Inflammatory macrophage treated with lipopolysaccharide for 4 hours (primary cell): ENCODE measurements at places on chromosomes 6 and 20.
A peak's percentile ranks its signal among the peaks of the same experiment; 100 is the strongest.

GRCh38 chr20:48685300-48685699 lies 142.5 kb downstream of the PREX1 start:
- DNase-seq: no peak

GRCh38 chr20:47859278-47859677 lies 74.0 kb upstream of the SULF2 start:
- DNase-seq: peak; percentile 43

- DNase-seq: no peak
Observed at GRCh38 chr6:161281092-161281491, 7.2 kb upstream of the AGPAT4 start.

DNA sequence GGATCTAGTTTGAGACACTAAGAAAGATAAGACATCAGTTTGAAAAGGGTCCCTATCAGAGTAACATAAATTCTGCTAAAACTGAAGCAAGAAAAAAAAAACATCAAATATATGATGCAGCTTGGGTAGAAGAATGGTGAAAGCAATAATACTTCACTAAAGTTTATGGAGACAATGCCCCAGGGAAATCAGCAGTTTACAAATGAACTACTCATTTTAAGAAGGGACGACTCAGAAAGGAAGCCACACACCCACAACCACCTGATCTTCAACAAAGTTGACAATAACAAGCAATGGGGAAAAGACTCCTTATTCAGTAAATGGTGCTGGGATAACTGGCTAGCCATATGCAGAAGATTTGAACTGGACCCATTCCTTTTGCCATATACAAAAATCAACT lies 143.5 kb downstream of the TPBG start:
- no peak for DNase-seq

DNA sequence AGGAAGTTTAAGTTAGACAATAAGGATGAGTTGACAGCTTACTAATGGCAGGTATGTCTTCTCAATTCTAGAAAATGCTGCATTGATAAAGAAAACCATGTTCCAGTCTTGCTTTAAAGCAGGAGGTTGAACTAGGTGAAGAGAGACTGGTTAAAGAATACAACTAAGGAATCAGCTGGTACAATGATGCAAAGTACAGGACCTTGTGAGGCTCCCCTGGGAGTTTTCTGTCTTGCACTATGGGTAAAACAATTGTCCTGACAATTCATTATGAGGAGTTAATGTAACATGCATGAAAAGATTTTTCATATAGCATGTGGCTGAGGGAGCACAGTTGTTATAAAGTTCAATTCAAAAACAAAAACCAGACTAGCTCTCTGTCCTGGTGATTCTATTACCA lies 157.2 kb downstream of the BMP2 start:
- no peak for DNase-seq

DNA sequence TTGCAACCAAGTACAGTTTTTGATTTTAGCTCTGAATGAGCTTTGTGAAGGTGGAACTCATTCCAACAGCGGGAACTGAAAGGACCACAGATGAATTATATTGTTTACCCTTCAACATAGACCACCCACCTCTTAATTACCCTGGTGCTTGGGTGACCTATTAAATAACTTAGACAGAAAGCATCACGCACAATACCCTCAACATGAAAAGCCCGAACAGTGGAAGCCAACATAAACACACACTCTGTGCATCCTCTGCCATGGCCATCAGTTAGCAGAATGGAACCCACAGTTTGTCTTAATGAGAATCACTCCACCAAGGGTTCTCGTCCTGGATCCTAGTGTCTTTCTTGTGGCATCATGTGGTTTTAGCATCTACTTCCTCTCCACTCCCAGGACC lies 60.5 kb downstream of the FOXF2 start:
- no peak for DNase-seq
